Right hindlimb (tissue), 1 donor: ENCODE measurements at places on chromosomes 7 and 10.

DNA sequence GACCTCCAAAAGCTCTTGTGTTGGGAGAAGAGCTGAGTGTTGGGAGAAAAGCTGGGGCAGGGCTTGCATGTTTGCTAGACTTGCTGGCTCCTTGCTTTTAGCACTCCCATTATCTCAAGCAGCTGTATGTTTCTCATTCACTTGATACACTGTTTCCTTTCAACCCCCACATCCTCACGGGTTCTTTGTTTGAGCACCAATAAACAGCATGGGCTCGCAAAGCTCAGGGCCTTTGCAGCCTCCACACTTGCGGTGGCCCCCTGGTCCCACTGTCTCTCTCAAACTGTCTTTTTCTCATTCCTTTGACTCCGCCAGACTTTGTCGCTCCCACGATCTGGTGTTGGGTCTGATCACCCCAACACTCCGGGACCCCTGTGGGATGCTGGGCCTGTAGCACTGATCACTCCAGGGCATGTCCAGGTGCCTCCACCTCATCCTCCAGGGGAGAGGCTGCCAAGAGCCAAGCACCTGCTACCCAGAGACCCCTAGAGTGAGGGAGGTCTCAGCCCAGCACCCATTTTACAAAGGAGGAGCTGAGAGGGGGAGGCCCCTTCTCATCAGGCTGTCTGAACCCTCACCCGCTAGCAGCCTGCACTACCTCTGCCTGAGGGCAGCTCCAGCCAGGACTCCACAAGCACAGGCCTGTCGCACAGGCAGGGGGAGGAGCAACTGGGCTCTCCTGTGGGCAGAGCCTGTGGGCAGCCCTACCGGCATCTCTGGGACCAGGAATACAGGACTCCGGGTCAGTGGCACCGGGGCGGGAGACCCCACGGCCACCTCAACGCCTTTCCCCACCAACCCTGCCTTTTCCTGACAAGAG lies 49.1 kb upstream of the MSMB start:
- no peak for DNase-seq

GRCh38 chr7:130141884-130142653 lies 63.1 kb downstream of the TMEM209 start:
- DNase-seq, result peak; percentile 70

- DNase-seq, result no peak
Measured at GRCh38 chr10:100742936-100743335, 2.4 kb upstream of the PAX2 start.

DNA sequence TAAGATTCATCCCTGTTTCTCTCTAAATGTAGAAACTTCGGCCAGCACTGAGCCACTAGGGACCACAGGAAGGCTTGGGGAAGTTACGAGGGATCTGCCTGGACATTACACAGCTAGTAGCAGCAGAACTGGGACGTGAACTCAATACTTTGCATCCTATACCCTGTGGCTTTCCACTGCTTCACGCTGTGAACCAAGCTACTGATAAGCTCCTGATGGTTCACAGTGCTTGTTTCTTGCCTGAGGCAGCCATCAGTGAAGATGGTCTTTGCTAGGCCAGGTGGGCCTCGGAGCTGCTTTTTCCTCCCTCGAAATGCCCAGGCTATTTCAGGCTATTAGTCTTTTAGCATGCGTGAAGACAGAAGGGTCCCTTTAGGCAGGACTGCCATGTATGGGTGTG lies 132.7 kb downstream of the SH3PXD2A start:
- no peak for DNase-seq

DNA sequence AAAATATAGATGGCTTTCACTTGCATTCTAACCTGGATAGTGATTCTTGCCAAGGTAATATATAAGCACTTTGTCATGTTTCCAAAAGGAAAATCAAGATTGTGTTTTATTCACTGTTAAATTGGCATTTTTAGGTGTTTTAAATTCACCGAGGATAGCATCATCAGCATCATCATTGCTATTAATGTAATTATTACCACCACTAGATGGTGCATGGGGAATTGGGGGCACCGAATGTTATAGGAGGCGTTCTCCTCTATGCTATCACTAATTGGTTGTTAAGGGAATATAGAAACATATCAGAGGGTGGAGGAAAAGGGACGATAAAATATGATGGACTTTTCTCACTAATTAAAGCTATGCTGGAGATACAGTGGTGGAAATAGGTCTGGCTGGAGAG lies 95.5 kb downstream of the CELF2 start:
- DNase-seq, result no peak

DNA sequence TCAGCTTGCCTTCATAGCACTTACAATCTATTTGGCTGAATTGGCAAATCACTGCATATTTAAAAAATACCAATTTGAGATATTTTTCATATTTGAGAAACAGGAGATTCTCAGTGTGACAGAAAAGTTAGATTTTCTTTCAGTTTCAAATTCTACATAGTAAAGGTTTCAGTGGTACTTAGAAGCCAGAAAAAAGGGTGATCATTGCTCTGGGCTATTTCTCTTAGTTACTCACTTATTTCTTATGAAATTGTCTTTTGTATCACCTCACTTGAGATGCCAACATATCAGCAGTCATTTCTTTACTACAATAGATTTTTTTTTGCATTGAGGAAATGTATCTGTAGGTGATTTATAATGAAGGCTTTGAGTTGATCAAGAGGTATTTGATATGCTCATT lies 478.2 kb downstream of the GATA3 start:
- DNase-seq, result no peak

DNA sequence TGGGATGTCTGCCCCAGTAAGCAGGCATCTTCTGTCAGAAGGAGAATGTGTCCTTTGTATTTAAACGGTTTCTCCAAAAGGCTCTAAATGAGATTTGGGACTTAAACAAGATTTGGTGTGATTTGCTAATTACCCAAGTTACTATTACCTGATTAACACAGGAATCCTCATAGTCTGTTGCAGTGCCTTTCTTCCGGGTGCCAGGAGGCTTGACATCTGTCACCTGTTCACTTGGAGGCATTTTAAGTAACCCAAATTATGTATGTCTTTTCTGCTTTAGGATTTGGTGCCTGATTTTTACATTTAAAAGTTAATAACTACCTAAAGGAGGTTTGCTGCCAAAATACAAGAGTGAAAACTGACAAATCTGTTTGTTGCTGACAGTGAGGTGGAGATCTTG lies 587.9 kb upstream of the GALNT17 start:
- DNase-seq, result no peak

DNA sequence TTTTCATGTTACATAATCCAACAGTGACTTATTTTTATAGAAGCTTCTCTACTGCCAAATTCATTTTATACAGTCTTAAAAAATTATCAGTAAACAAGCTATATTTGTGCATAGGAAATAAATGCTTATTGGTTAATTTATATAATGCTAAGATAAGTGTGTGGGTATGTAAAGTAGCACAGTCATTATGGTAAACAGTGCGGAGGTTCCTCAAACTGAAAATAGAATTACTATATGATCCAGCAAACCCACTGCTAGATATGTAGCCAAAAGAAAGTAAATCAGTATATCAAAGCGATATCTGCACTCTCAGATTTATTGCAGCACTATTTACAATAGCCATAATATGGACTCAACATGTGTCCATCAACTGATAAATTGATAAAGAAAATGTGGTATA lies 71.1 kb downstream of the ATRNL1 start:
- no peak for DNase-seq

DNA sequence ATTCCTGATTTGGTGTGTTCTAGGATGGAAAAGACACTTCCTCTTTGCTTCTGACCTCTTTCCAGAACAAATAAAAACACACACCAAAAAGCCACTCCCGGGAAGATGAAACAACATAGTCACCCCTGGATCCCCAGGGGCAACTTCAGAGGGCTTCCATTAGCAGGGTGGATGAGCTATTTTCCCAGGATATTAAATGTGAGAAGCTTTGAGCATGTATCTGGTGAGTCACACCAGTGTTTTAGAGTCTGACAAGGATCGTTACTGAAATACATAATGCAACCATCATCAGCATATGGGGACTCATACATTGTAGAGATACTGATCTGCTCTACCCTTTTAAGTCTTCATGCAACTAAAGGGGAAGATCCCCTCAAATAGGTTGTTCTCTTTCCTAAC lies 115.5 kb upstream of the ZNF438 start:
- no peak for DNase-seq

GRCh38 chr7:17136126-17136525 lies 162.3 kb upstream of the AHR start:
- DNase-seq, result no peak

- DNase-seq, result no peak
Measured at GRCh38 chr10:48965460-48965859, 25.8 kb upstream of the LRRC18 start.

- no peak for DNase-seq
Measured at GRCh38 chr7:117202511-117202910, 120.3 kb downstream of the WNT2 start.

DNA sequence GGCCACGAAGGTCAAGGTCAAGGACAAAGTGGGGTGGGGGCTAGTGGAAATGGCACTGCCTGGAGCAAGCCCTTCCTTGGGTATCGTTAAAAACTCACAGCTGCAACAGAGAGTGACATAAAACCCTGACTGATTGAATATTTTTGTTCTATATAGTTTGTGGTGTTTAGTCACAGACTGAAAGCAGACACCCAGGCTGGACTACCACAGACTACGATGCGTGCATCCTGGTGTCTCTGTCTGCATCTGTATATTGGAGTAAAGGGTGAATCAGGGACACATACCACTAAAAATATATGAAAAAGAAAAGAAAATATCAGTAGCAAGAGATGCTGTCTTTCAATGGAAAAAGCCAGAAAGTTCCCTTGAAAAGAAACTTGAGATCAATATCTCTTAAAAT lies 101.4 kb downstream of the KLF6 start:
- DNase-seq, result no peak

DNA sequence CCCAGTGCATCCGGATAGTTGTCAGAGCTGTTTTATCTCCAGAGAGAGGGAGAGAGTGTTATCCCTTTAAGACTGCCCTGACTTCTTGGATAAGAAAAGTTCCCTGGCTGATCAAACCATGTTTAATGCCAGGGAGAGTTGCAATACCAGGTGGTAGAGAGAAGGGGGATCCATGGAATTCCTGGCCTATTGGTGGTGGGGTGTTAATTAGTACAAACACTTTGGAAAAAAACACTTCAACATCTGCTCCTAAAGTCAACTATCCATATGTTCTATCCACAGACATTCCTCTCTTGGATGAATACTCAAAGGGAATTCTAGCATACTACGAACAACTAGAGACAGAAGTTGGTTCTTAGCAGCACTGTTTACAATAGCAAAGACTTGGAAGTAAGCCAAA lies 307.2 kb downstream of the TCERG1L start:
- DNase-seq, result no peak

DNA sequence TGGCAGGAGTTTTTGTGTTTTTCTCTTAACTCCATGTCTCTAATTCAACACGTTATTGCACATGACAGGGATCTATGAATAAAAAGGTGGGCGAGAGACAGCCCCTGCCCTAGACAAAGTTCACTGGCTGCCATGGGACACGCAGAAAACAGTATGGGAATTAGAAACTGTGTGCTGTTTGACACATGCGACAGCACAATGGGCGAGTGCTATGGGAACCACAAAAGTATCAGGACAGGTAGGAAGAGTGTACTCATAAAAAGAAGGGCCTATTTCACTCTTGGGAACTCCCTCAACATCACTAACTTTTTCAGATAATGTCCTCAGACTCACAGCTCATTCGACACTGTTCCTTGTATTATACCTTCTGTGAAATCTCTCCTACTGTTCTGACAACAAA lies 45.7 kb downstream of the MINDY3 start:
- no peak for DNase-seq

GRCh38 chr7:27180431-27181420 lies 4.3 kb downstream of the HOXA11 start:
- peak; percentile 37 for DNase-seq

DNA sequence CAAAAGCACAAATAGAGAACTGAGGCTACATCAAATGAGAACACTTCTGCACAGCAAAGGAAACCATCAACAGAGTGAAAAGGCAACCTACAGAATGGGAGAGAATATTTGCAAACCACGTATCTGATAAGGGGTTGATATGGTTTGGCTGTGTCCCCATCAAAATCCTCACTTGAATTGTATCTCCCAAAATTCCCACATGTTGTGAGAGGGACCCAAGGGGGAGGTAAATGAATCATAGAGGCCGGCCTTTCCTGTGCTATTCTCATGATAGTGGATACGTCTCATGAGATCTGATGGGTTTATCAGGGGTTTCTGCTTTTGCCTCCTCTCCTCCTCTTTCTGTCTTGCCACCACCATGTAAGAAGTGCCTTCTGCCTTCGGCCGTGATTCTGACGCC lies 120.6 kb upstream of the FRMD4A start:
- no peak for DNase-seq

DNA sequence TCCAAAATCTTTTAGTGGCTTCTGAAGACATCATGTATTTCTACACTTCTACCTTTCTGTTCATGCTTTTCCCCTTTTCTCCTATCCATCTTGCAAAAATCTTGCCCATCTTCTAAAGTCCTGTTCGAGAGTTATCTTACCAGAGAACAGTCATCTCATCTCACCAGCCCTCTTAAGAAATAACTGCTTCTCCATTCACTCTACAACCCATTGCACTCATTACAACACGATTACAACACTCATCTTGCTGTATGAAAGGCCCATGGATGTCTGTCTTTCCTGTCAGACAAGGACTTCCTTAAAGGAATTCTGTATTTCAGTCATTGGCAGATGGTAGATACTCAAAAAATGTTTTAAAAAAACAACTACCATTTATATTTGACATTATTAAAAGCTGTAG lies 30.8 kb downstream of the ZNF438 start:
- no peak for DNase-seq

GRCh38 chr10:43691485-43691884 lies 42.8 kb upstream of the ZNF32 start:
- no peak for DNase-seq

DNA sequence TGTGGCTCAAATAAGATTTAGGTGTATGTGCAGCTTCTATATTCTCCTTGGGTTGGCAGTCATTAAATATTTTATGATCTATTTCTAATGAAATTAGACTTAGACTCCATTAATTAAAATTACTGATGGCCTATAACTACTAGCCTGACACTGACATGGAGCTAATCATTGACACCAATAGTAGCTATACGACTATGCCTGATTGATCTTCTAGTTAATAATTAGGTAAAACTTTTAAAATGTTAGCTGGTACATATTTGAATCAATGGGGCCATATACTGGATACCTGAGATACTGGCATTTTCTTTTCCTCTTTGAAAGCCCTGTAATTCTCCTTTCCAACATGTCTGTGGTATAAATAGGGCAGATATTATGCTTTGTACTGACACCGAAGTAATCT lies 14.4 kb downstream of the WEE2 start:
- no peak for DNase-seq

DNA sequence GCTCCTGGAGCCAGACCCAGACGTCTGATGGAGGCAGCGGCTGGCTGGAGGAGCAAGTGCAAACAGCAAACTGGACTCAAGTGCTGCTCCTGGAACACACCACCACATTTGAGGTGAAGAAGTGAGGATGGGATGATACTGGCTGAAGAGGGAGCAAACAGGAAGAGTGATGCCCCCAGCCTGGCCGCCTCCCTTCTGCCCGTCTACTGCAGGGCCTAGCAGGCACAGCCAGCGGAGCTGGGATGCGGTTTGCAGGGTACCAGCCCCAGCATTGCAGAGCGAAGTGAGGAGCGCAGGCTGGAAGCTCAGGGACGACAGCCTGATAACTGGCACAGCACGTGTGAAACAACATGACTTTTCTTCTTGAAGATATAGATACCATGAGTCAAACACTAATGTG lies 111.8 kb upstream of the ZNF32 start:
- no peak for DNase-seq
